ENCODE measurements at places on chromosomes 5 and 9.

DNA sequence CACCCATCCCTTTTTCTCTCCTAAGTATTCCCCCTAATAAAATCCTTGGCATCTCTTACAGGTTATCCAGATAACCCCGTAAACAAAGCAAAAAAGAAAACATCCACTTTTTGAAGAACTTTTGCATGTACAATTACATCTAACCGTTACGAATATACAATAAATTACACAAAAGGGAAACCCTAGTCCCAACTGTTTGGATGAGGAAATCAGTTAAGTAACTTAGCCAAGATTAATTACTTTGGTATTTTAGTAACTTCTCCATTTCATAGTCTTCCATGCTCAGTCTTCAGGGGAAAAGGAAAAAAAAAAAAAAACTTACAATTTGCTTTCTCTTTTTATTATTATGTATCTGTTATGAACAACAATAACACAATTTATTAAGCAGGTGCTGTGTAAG lies 212.9 kb downstream of the ACTL7B start:
- no peak for DNase-seq

DNA sequence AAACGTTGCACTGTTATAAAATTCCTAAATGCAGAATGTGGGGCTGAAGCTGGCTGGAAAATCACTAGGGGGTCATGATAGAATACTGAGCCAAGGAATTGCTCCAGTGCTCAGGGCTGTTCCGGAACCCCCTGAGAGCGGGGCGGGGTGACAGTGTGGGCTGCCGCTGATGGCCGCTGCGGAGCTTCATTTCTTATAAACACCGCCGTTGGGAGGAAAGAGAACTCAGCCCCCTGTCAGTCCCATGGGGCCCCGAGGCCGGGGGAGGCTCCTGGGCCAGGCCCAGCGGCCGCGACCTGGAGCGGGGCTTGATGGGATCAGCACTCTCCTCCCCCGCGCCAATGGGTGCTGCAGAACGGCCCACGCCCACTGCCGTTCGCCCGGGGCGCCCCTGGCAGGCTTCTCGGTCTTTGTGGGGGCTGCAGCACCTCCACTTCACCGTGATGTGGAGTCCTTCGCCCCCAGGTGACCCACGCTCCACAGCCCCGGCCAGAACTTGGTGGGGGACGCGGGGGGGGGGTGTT lies 5.2 kb upstream of the IRF1 start:
- peak; percentile 76 for DNase-seq

DNA sequence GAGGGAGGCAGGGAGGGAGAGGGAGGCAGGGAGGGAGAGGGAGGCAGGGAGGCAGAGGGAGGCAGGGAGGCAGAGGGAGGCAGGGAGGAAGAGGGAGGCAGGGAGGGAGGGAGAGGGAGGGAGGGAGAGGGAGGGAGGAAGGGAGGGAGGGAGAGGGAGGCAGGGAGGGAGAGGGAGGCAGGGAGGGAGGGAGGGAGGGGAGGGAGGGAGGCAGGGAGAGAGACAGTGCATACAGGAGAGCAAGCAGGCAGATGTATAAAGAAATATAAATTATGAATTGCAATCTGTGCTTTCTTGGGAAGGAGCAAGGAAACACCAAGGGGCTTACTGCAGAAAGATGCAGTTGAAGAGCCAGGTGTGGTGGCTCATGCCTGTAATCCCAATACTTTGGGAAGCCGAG lies 147.2 kb upstream of the PANK3 start:
- no peak for DNase-seq

- no peak for DNase-seq
Measured at GRCh38 chr5:174314261-174314660, 268.8 kb downstream of the NSG2 start.
